ENCODE measurements at places on chromosomes 6 and 20.

GRCh38 chr6:136961848-136962247 is 39.7 kb downstream of the SLC35D3 start:
- no peak for DNase-seq

DNA sequence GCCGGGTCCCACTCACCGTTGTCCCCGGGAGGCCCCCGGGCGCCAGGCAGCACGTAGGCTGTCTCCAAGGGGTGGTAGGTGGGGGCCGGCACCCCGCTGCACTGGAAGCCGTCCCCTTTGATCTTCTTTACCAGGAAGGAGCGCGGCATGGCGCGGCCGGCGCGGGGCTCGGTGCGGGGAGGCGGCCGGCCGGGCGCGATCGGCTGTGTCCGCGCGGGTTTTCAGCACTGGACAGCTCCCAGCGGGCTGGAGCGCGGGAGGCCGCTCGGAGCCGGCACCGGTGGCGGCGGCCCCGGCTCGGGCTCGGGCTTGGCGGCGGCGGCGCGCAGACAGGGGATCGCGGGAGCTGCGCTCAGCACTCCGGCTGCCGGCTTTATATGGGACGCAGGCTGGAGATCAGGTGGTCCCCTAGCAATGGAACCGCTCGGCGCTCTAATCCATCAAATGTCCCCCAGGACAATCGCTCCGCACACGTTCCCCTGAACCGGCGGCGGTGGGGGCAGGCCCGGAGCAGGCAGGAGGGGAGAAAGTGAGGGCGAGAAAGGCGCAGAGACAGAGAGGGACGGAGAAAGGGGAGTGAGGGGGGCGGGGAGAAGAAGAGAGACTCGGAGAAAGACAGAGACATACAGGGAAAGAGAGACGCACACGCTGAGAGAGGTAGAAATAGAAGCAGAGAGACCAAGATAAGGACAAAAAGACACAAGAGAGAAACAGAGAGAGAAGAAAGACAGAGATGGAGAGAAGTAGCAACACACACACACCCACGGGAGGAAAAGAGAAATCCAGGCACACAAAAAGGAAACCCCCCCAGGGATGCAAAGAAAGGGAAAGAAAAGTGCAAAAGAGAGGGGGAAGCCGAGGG is at the start of gene SCRT2:
Gene SCRT2 (minus strand): TSS at position 350 of the 862 bp plus-strand sequence. CDS start 201 bp downstream, at position 149.
- peak; percentile 66 for DNase-seq

GRCh38 chr6:168387911-168388310 is 53.1 kb upstream of the SMOC2 start:
- no peak for DNase-seq

DNA sequence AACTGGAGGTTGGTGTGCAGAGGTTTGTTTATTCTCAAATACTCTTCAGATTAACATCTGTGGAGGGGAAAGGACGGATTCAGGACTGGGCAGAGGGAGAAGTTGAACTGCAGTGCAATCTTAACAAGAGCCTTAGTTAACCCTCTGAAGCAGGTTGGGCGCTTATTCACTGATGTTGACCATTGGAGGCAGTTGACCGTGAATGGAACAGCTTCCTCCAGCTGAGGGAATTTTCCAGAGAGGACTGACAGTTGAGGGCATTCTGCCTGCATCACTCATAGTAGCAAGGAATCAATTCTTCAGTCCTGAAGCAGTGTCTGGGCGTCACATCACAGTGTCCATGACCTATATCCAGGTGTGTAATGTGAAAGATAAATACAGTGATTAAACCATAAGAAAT is 80.9 kb downstream of the PLCB4 start:
- DNase-seq, result no peak

- no peak for DNase-seq
Measured at GRCh38 chr6:122005661-122006060, 393.8 kb upstream of the HSF2 start.

GRCh38 chr6:17352302-17352701 is 41.1 kb upstream of the CAP2 start:
- DNase-seq, result no peak

Data from activated CD8-positive, alpha-beta memory T cell treated with anti-CD3 and anti-CD28 coated beads, Interleukin-2, amount 50 U/mL, for 4 hours (primary cell).